ENCODE measurements at places on chromosomes 5 and 9.

DNA sequence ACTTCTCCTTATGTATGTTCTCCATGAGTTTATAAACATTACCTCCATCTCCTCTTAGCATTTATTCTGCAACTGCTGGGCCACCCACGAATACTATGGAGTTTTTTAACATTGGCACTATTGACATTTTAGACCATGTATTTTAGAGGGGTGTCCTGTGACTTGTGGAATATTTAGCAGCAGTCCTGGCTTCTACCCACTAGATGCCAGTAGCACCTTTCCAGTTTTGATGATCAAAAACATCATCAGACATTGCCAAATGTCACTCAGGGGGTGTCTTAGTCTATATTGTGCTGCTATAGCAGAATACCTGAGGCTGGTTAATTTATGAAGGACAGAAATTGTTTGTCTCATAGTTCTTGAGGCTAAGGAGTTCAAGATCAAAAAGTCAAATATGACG lies 187.5 kb upstream of the RORB start:
- DNase-seq = no peak

GRCh38 chr9:107478805-107479204 lies 10.8 kb downstream of the KLF4 start:
- no peak for DNase-seq

DNA sequence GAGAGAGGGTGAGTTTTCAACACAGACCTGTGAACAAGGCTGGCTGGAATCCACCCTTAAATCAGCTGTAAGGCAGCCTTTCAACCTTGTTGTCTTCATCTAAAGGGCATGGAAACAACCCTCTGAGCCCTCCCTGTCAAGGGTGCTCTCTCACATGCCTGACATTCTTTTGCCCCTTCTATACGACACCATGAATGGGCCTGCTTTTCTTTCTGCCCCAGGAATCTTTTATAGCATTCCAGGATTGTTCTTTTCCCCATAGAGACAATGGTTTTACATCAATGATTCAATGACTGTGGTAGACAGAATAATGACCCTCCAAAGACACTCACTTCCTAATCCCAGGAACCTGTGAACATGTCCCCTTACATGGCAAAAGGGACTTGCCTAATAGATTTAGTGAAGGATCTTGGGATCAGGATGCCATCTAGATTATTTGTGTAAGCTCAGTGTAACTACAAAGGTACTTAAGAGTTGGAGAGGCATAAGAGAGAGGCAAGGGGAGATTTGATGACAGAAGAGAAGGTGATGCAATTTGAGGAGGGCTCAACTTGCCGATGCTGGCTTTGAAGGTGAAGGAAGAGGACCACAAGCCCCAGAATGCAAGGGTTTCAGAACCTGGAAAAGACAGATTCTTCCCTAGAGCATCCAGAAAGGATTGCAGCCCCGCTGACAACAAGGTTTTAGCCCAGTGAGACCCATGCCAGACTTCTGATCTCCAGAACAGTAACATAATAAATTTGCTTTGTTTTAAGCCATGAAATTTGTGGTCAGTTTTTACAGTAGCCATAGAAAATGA lies 29.2 kb upstream of the HMHB1 start:
- DNase-seq = no peak

DNA sequence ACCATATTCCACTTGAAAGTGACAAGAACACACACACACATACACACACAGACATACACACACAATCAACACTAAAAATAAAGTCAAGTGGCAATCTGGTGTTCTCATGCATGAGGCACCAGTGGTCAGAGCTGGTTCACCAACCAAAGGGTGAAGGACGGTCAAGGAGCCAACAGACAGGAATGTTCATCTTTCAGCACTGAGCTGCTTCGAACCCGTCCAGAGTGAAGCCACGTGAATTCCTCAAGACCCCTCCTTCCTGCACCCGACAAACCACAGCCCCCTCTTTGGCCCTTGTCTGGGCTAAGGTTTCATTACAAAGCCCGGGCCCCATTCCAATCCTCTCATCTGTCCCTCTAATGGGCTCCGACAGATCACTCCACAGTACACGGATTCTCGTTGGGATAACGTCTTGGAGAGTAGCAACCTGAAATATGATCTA lies 84.5 kb upstream of the SMIM23 start:
- DNase-seq = no peak

DNA sequence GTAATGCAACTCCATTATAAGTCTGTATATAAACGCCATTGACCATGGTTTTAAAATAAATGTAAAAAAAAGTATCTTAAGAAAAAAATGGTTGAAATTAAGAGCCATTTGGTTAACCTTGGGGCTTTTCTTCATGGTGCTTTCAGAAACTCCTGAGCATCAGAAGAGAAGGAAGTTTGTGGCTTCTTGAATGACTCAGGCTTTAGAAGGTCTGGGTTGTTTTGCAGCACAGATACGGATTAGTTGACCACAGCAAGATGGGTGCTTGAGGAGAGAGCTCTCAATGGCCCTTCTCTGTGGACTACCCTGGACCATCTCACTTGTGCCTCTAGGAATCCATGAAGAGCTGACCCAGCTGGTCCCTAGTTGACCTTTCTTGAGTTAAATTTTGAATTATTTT lies 189.5 kb downstream of the TMEM38B start:
- no peak for DNase-seq

- no peak for DNase-seq
Measured at GRCh38 chr5:73636408-73636807, 10.4 kb downstream of the ARHGEF28 start.

DNA sequence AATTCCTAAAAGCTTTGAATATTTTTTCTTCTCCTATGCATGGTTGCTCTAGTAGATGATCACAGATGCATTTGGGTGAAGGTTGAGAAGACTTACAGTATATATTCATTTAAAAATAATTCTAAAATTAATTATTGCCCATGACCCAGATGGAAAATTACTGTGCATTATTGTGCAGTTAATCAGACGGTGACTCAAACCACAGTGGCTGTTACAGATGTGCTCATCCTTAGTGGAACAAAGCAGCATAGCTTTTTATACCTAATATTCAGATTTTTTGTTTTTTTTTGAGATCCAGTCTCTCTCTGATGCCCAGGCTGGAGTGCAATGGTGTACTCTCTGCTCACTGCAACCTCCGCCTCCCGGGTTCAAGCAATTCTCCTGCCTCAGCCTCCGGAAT lies 10.7 kb downstream of the OR2V1 start:
- DNase-seq = no peak

GRCh38 chr5:160230686-160231527 lies 1.6 kb downstream of the FABP6 start:
- DNase-seq = no peak

GRCh38 chr9:121271368-121272341 lies 3.7 kb downstream of the GSN start:
- no peak for DNase-seq
